Amygdala (tissue), 56 donors: ENCODE measurements at places on chromosomes 11 and 22.

- DNase-seq, result no peak
These were observed 35.4 kb upstream of the SORL1-AS1 start for GRCh38 chr11:121488170-121488569.

DNA sequence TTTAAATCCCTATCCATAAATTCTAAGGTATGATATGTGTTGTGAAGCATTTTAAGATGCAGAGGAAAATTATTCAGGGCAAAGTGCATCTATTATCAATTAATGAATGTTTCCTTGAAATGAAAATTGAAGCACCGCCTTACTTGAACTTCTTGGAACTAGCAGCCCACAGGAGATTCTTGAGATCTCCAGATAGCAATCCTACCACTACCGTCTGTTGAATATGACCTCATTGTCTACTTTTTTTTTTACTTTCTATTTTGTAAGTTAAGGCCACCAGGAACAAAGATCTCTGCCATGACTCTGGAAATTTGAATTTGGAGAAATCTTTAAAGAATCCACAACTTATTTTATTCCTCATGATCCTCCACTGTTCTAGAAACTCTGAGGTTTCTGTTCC lies 808.7 kb downstream of the KCNA4 start:
- DNase-seq, result no peak

DNA sequence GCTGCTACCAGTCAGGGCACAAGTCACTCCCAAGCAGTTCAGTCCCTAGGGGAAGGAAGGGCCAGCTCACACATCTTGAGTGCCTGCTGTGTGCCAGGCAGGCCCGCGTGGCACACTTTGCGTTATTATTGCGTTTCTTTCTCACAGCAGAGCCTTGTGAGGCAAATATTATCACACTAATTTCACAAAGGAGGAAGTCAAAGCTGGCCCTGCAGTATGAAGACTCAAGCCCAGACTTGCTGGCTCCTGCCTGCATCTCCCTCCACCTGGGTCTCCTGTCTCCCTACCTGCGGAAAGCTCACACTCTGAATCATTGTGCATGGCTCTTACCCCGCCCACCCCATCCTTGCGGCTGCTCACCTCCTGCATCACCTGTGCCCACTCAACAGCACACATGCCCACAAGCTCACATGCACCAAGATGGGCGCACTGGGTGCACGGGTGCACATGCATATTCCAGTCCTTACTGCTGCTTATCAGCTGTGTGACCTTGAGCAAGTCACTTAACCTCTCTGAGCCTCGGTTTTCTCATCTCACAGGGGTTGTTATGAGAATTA lies 31.7 kb upstream of the P2RY2 start:
- no peak for DNase-seq

GRCh38 chr22:50302564-50302963 lies 4.9 kb downstream of the PLXNB2 start:
- no peak for DNase-seq

- DNase-seq, result no peak
These were observed 16.9 kb upstream of the RELT start for GRCh38 chr11:73359341-73359740.

DNA sequence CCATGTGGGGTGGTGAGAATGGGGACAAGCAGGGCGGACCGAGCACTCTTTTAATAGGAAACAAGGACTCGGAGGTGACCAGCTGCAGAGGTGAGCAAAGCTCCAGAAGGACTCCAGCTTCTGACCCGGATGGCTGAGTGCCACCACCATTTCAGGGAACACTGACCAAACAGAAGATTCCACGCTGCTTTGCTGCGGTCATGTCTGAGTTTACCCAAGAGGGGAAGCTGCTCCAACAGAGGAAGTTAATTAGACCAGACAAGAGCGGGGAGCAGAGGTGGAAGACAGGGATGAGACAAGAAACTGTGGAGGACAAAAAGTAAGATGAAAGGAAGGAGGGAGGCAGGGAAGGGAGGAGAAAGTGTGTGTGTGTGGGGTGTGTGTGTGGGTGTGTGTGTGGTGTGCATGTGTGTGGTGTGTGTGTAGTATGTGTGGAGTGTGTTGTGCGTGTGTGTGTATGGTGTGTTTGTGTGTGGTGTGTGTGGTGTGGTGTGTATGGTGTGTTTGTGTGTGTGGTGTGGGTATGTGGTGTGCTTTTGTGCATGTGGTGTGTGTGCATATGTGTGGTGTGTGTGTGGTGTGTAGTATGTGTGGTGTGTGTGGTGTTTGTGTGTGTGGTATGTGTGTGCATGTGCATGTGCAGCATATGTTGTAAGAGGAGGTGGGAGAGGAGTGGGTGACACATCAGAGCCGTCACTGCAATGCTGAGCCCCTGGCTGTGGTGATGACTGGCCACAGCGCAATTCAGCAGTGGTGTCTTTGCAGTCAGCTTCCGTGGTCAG lies 82.2 kb upstream of the AKIP1 start:
- DNase-seq, result no peak

DNA sequence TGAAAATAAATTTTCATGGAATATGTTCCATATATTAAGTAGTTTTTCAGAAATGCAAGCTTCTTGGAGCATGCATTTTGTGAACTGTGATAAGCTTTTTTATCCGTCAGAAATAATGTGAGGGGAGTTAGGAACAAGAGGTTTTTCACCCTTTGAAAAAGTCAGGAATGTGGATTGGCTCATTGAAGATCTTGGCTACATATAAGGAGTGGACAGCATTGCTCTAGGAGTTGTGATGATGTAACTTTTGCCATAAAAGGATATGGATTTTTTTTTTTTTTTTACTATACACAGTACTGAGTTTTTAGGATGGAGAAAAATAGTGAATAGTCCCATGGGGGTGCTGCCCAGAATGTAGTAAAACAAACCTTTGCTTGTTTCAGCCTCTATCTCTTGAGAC lies 180.2 kb downstream of the NAV2 start:
- no peak for DNase-seq

DNA sequence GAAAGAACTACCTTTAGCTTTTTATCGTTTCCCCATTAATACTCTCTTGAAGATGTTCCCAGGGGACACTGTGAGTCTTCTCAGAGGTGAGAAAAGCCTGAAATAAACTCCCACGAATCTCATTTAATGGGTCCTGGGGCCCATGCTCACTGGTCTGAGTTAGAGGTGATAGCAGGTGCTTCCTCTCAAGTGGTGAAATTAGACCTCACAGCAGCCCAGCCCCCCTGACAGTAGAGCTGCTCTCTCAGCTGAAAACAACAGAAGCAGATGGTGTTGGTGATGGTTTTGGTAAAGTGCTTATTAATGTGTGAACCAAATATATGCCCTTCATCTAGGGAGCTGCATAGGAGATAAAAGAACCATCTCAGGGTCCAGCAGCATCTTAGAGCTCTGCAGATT lies 76.8 kb upstream of the VPREB1 start:
- no peak for DNase-seq

DNA sequence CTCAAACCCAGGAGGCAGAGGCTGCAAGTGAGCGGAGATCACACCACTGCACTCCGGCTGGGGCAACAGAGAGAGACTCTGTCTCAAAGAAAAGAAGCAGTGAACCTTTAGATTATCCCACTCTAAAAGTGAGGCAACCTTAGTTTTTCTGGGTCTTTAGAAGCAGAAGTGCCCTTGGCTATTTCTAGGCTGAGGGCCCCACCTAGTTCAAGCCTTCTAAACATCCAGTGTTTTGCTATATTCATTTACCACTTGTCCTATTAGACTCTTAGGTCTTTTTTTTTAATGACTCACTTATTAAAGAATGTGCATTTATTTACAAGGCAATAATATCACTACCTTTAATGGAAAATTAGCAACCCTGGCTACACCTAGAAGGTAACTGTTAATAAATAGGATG lies 16.7 kb upstream of the EHF start:
- DNase-seq, result no peak

DNA sequence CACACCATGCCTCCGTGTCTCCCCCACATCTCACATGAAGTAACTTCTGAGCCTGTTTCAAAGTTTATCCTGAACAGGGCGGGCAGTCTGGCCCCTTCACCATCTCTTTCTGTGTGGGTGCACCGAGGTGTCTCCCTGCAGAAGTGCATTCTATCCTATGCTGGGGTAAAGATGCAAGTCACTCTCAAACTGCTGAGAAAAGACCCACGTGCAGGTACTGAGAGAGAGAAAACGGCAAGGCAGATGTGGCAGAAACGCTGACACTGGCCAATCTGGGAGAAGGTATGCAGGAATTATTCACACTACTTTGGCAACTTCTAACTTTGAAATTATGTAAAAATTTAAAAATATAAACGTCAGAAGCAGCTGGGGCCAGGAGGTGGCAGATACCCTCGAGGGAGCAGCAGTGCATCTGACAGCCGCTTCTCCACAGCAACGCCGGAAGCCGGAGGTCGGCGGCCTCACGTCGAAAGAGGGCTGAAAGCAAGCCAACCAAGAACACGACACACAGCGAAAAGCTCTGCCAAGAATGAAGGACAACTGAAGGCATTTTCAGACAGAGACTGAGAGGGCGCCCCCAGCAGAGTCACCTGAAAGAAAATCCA lies 34.2 kb upstream of the MOB2 start:
- no peak for DNase-seq

DNA sequence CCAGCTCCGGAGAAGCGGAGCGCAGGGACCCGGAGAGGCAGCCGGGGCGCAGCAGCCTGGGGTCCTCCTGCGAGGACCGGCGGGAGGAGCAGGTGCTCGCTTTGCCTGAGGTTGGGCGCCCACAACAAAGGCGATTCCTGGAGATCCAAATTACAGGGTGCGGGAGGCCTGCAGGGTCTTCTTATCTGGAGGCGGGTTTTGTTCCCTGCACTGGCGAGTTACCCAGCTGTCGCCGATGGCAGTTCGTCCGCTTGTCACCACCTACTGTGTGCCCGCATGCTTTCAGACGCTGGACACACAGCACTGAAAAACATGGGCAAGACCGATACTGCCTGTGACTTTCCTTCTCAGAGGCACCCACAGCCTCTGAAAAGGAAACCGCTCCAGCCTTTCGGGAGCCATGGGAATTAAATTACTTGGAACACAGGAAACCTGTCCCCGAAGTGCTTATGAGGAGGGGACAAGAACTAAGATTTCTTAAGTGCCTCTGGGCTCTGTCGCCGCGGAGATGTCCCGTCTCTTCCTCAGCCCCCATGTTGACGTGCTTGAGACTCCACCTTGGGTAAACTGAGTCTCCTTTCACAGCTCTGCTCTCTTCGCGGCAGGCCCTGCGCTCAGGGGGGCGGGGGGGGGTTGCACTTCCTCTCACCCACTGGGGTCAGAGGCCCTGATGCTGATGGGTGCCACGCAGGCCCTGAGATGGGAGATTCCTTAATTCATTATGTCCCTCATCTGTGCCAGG lies 1.3 kb upstream of the ZFTA start:
- DNase-seq, result no peak

DNA sequence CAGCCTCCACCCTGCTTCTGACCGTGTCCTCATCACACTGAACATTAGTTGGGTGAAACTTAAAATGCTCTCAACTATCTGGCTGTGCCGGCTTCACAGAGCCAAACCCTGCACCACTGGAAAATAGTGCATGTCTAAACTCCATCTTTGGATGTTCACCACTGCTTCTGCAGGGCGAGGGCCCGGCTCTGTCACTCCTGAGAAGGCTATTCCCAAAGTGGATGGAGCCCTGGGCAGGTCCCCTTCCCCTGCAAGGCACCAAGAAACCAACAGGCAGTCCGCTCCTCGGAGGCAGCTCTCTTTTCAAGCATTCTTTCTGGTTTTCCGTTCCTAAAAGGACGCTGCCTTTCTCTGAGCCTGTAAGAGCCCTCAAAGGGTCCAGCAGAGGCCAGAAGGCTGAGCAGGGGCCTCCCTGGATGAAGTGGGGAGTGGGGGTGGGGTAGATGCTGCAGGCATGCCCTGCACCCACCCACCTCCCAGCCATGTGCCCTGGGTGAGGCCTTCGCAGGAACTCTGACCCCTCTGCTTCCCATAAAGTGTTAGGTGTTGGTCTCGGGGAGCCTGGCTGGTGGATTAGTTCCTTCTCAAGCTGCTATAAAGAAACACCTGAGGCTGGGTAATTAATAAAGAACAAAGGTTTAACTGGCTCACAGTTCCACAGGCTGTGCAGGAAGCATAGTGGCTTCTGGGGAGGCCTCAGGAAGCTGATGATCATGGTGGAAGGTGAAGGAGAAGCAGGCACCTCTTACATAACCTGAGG lies 23.3 kb downstream of the LINC01488 start:
- no peak for DNase-seq
